Activated CD4-positive, alpha-beta T cell treated with anti-CD3 and anti-CD28 coated beads, Interleukin-2, amount 50 U/mL, for 1 hour (primary cell): ENCODE measurements at places on chromosomes 6 and 20.

- DNase-seq = no peak
Observed at GRCh38 chr6:35262596-35262995, 3.1 kb downstream of the ZNF76 start.

DNA sequence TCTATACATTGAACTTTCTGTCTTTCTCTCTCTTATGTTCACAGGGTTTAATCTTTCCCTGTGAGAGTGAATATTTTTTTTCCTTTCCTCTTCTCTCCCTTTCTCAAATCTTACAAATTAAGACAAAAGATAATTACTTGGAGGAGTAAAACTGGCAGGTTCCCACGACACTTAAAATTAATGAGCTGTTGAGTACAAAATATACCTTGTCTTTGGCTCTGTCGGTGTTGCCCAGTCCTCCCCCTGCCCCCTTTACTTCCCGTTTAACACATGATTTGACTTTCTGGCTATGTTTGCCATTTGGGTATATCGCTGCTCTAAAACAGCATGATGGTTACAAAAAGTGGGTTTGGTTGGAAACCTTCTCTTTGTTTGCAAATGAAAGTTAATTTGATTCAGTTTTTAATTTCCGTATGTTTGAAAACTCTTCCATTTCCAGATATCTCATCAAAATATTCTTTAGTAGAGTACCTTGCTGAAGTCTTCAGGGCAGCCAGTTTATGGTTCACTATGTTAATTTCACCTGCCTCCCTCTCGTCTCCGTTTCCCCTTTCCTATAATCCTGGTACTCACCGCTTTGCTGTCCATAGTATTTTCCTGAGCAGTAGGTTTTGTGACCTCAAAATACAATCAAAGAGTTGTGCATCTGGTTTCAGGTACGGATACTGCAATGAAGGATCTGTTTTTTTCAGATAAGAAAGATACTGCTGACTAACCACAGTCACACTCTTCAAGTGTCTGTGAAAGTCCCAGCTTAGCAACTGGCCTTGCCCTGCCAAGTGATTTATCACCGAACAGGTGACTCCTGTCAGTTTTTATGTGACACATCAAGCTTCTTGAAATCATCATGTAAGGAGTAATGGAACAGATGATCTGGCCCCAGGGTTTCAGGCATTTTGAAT, 181.2 kb downstream of the DTNBP1 start:
- DNase-seq = no peak

DNA sequence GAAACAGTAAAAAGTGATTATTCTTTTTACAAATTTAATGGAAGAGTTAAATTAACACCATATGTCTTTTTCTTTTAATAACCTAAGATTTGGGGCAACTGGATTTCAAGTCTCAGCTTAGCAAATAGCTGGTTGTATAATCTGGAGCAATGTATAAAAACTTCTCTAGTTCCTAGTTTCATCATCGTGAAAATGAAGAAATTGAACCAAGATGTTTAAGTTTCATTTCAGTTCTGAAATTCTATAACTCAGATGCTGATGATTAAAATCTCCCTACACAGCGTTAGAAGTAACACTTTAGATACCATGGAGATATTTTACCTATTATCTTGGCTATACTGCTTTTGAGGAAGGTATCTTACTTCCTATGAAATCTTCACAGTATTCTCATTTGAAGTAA, 252.0 kb downstream of the KIF16B start:
- no peak for DNase-seq

DNA sequence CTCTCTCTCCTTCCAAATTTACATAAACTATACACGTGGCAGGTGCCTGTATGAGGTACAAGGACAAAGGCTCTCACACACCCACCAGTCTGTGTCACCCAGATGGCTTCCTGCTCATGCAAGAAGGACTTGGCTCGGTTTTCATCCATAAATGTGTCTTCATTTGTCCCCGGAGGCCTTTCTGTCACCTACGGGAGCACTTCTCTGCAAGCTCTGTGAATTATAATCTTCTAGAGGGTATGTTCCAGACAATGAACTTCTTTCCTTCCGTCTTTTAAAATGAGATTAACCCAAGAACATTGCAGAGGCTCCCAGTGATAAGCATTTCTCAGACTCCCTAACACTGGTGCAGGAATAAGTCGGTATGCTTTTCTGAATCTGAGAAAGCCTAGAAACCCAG, 123.6 kb downstream of the PTPRT start:
- DNase-seq = no peak

DNA sequence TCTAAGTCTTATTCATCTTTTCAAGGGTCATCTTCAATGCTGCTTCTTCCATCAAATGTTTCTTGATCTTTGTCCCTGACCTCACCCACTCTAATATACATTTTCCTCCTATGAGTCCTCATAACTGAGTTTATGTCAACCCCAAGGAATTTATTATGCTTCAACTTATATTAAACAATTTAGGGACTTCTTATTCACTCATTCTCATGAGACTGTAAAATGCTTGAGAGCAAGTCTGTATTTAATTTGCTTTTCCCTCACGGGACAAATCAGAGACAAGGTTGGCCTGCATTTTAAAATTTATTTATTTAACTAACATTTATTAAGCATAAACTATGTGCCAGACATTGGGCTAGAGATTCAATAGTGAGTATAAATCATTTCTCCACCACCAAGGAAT, 312.0 kb upstream of the NT5E start:
- no peak for DNase-seq

DNA sequence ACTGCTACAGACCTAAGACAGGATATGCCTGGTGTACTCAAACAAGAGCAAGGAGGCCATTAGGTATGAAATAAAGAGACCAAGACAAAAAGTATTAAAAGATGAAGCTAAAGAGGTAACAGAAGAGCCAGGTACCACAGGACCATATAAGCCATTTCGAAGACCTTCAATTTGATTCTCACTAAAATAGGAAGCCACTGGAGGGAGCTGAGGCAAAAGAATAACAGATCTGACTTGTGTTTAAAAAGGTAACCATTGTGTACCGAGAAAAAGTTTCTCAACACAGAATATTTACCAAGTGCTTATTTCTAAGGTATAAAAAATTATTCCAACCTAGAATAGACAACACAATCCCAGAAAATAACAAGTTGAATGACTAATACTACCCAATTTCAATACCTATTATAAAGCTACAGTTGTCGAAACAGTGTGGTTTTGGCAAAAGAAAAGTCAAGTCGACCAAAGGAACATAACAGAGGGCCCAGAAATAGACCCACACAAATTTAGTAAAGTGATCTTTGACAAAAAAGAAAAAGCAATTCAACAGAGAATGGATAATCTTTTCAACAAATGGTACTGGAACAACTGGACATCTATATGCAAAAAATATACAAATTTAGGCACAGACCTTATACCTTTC, 125.3 kb upstream of the DST start:
- no peak for DNase-seq
